ENCODE measurements at places on chromosomes 2 and 18.

GRCh38 chr2:208488686-208489564 is 82.3 kb downstream of the PTH2R start:
- no peak for DNase-seq

DNA sequence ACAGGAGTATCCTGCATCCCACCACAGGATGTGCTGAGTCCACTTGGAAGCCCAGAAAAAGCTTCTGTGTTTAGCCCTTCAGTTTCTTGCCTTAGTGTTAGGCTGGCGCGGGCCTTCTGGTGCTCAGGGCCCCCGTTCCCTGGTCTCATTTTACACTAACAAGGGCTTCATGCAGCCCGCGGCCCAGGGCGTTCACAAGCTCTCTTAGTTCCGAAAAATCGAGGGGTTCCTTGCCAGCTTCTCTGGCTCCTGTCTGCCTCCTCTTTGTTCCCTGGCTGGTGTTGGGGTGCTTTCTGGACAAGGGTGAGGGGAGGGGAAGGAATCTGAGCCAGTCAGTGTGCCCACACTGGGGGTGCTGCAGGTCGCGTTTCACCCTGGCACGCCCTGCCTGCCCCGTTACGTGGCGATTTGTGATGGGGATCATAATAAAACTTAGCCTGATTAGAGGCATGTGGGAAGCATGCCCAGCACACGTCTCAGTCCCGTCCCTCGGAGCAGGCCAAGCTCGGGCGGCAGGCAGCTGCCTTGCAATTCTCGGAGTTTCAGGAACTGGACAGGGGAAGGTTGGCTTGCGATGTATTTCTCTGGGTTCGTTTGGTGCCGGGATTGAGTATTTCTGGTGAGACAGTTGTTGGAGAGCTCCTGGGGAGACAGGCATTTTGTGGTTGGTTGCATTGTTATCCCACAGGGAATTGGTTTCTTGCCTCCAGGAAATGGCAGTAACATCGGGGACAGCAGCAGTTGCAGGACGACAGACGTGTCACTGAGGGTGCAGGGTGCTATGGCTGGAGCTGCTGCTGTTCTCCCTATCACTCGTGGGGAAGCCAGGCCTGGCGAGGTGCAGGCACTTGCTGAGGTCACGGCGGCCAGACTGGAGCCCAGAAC is 22.9 kb downstream of the SH3BP4 start:
- no peak for DNase-seq

- DNase-seq = no peak
Observed at GRCh38 chr18:62678847-62679485, 36.4 kb upstream of the PHLPP1 start.

GRCh38 chr2:176834226-176834625 is 378.4 kb upstream of the HNRNPA3 start:
- DNase-seq = no peak

- peak; percentile 29 for DNase-seq
Observed at GRCh38 chr2:161625314-161625919, 1.2 kb downstream of the SLC4A10 start.

GRCh38 chr2:73112026-73112912 is 479 bp downstream of the RAB11FIP5 start:
- peak; percentile 48 for DNase-seq

DNA sequence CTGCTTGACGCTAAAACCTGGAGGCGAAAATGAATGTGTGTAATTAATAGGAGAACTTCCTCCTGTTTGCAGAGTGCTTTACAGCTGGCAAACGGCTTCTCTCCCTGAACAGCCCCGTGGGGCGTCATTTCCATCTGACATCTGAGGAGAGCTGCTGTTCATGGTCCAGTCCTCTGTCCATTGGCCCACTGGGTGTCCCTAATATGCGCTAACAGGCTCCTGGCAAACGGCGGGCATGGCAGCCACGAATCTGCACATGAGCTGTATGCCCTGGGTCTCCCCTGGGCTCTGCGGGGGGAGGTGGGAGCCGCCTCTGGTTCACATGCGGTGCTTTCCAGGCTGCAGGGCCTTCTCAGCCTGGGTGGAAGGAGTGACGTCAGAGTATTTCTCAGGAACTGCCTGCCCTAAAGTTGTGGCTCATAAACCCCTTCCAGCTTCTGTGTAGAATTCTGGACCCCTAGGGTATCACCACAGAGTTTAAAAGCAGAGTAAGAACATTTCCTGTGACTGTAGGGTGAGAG is 73.2 kb downstream of the LRRFIP1 start:
- DNase-seq = no peak

DNA sequence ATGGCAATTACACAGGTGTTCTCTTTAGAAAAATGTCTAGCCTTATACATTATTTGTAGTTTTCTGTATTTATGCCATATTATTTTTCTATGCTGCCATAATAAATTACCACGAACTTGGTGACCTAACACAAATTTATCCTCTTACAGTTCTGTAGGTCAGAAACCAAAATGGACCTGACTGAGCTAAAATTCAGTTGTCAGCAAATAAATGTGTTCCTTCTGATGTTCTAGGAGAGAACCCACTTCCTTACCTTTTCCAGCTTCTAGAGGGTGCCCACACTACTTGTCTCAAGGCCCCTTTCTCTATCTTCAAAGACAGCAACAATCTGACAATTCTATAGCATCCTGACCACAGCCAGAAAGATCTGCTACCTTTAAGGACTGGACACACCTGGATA is 153.5 kb downstream of the NBAS start:
- DNase-seq = no peak

- DNase-seq = no peak
Observed at GRCh38 chr2:33406622-33407021, 69.8 kb upstream of the RASGRP3 start.

DNA sequence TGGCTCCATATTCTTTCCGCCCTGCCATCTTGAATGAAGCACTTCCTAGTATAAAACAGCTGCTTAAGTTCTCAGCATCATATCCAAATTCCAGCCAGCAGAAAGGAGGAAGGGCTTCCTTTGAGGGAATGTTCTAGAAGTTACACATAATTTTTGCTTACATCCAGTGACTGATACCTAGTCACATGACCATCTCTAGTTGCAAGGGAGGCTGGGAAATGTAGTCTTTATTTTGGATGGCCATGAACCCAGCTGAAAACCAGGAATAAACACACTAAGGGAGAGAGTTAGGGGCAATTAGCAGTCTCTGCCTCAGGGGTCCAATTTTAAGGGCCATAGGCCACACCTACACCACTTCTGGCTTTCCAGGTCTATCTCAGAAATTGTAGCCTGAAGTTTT is 57.8 kb upstream of the LMAN1 start:
- DNase-seq = no peak

- DNase-seq = peak; percentile 11
Observed at GRCh38 chr2:237866101-237866621, 6.7 kb downstream of the RAMP1 start.

GRCh38 chr2:121634354-121635307 is 14.6 kb downstream of the CLASP1 start:
- peak; percentile 52 for DNase-seq

DNA sequence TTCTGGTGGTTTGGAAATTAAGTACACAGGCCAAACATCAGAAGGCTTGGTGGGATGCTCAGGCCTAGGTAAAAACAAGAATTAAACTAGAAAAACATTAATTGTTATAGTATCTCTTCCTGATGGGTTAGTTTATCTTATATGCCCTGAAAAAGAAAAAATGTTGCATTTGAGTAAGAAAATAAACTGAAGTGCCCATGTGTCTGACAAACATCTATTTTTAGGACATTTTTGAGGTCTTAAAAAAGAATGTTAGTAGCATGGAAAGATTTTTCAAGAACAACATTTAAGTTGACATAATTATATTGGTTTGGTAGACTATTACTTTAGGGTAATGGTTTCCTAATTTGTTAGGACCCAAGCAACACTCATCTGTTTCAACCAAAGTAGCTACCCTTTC is 140.1 kb upstream of the RND3 start:
- DNase-seq = no peak

DNA sequence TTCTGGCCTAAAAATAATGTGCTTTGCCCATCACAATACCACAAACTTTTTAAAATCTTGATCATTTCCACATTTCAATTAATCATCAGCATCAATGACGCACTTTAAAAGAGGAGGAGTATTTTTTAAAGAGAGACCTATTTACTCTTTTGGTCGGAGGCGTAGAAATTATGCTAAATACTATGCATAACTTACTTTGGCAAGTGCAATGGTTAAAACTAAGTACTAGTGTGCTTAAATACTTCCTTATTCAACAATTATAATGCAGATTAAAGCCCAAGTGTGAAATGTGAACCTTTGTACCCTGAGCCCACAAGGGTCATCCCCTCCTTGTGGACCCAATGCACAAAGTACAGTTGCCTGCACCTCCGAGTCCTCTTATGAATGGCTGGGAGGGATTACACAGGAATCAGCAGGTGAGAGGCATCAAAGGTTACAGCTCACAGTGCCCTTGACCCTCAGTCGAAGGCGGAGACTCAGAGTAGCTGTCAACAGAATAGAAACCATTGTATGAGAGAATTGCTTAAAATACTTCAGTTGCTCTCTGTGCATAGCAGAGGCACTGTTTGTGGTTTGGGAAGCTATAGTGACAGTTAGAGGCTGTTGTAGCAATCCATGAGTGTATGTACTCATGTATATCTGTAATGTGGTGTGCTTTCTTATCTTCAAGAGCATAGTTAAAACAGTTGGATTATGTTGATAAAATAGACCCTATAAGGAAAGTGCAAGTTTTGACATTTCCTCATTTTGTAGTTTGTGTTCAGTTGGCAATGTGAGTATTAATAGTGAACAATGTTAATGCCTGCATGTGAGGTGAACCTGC is 151.7 kb upstream of the ITGA4 start:
- DNase-seq = no peak

- DNase-seq = no peak
Observed at GRCh38 chr18:7749510-7749981, 182.4 kb downstream of the PTPRM start.

- no peak for DNase-seq
Observed at GRCh38 chr18:44778788-44779187, 98.1 kb downstream of the SETBP1 start.

- DNase-seq = no peak
Observed at GRCh38 chr2:141200191-141200590, 930.6 kb downstream of the LRP1B start.

- no peak for DNase-seq
Observed at GRCh38 chr18:470661-471501, 29.6 kb downstream of the COLEC12 start.

GRCh38 chr18:79387214-79387613 is 8.5 kb upstream of the NFATC1 start:
- DNase-seq = no peak

GRCh38 chr2:159521272-159521671 is 95.1 kb downstream of the BAZ2B start:
- no peak for DNase-seq

DNA sequence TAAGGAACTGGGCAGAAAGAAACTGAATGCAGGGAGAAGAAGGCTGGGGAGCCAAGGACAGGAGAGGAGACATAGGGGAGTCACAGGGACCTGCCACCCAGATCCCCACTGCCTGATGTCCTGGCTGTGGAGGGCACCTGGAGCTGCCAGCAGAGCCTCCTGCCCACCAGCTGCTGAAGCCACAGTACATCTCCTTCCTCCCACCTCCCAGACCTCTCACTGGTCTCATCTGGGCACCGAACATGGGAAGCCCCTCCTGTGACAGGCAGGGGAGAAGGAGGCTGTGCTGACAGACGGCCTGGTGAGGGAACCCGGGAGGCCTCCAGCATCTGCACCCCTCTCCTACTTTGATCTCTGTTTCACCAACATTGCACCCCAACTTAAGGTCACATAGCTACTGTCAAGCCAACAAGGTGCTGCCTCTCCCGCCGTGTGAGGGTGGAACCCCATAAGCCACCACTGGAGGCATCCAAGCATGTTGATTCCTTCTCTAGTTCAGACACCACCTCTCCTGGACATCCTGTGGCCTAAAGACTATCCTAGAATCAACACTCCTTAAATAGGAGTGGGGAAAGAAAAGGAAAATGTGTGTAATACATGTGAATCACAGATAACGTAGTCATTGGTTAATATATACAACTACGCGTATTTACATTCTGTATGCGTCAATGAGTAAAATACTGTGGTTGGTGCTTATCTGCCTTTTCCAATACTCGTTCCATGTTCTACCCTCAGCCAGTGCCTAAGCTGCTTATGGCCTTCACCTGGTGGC is 3.5 kb upstream of the RNPEPL1 start:
- no peak for DNase-seq

DNA sequence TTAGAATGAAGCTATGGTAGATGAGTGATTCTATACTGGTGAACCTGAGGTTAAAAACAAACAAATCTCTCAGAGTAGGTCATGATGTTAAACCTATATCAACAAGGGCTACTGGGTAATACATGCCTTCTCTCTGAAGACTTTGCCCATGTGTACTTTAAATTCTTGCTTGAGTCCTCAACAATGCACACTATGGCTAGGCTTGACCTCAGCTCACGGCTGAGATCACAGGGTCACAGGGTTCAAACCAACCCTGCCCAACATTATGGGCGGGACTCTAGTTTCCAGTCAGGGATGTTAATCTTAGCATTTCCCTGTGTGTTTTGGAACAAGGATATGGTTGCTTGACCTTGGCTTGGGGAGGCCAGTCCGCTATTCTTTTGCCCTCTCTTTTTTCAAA is 7.7 kb downstream of the CD28 start:
- DNase-seq = no peak

GRCh38 chr2:78928502-78928901 is 97.0 kb upstream of the REG3G start:
- no peak for DNase-seq

DNA sequence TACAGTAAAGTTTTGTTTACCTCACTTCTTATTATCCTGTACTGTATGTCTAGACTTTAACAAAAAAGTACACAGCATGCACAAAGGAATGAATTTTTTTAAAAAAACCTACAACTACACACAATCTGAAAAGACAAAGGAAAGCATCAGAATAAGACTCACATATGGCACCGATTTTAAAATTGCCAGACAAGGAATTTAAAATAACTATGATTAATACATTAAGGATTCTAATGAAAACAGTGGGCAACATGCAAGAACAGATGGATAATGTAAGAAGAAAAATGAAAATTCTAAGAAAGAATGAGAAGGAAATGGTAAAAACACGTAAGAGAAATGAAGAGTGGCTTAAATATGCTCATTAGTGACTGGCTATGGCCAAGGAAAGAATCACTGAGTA is 638.2 kb downstream of the FBXO15 start:
- no peak for DNase-seq

GRCh38 chr2:126909781-126910180 is 11.1 kb downstream of the TEX51 start:
- DNase-seq = no peak

GRCh38 chr2:77009307-77009706 is 512.9 kb downstream of the LRRTM4 start:
- peak; percentile 9 for DNase-seq

GRCh38 chr2:202184557-202184956 is 53.8 kb downstream of the SUMO1 start:
- DNase-seq = no peak

DNA sequence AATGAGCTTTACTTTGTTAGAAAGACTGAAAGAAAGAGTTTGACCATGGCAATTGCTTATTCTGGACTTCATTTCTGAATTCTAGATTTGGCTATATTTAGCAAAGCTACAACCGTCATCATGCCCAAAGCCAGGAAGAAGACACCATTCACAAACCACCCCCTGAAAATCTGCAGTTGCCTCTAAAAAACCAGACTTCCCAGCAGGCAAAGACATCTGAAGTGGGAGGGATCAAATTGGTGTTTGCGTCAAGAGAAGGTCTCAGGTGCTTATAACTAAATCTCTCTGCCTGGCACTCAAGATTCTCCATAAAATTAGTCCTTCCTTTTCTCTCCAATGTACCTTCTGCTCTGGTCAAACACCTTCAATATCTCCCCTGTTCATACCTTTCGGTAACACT is 5.6 kb downstream of the AAK1 start:
- DNase-seq = no peak

- DNase-seq = no peak
Observed at GRCh38 chr2:219252570-219252899, 508 bp upstream of the TUBA4B start.

Measured in ACHN (cell line).